ENCODE measurements at places on chromosomes 4 and X.

DNA sequence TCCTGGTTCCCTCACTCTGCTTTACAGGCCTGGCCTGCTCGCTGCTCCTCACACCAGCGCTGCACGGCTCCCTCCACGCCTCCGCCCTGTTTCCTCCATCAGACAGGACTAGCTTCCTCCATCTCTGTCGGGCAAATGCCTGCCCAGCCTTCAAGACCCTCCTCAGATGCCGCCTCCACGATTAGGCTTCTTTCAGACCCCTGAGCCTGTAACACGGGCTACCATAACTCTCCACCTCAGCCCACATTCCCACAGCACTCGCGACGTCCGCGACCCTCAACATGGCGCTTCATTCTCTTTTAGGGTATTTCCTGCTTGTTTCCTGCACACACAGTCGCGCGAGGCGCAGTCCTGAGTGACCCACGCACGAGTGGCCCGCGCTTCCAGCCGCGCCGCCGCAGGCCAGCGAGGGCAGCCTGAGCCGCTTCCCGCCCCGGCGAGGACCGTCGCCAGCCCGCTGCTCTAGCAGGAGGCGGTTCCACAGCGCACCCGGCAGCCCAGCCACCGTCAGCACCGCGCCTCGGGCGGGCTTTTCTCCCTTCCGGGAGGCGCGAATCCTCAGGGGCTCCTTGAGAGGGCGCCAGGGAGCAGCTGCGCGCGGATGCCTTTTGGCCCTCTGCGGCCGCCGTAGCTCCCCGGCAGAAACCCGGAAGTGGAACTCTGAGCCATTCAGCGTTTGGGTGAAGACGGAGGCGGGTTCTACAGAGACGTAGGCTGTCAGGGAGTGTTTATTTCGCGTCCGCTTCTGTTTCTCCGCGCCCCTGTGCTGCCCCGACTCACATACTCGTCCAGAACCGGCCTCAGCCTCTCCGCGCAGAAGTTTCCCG is at the start of gene FRG1:
TSS of gene FRG1 (plus strand) at position 695 of the 827 bp plus-strand sequence. CDS start 138 bp downstream, outside the sequence.
- peak; percentile 96 for DNase-seq

DNA sequence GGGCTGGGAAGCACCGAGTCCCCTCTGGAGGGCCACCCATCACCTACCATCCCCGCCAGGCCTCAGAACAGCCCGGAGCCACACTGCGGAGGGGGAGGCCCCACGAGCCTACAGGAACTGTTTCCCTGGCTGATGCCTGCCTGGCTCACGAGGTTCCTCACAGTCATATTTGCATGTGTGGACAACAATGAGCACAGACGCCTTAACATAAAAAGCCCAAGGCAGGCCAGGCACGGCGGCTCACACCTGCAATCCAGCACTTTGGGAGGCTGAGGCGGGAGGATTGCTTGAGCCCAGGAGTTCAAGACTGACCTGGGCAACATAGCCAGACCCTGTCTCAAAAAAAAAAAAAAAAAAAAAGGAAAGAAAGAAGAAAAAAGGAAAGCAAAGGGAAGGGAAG is 125.9 kb downstream of the FAM53A start:
- DNase-seq, result no peak

DNA sequence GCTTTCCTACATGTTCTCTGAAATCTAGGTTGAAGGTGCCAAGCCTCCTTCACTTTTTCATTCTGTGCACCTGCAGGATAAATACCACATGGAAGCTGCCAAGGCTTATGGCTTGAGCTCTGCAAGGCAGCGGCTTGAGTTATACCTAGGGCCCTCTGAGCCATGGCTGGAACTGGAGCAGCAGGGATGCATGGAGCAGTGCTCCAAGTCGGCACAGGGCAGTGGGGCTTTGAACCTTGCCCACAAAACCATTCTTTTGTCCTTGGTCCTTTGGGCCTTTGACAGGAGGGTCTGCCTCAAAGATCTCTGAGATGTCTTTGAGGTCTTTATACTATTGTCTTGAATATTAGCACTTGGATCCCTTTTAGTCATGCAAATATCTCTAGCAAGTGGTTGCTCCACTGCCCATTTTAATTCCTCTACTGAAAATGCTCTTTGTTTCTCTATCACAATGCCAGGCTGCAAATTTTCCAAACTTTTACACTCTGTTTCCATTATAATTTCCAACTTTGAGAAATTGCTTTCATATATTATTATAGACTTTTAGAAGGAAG is 536.2 kb upstream of the KLHL4 start:
- DNase-seq, result no peak

DNA sequence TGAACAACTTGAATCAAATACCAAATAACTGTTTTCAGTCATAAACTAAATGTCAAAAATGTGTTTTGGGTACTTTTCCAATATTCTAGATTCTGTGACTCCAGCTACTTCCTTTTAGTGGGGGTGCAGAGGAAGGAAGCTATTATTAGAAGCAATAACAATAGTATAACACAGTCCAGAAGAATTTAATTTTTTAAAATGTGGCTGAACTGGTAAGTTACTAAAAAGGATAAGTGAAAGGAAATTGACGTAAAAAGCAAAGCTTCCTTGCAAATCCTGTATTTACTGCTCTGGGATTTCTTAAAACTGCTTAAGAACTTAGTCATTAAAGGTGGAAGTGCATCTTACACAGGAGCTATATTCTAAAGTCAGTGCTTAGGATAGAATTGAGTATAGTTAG is 53.2 kb downstream of the MOSPD2 start:
- no peak for DNase-seq

DNA sequence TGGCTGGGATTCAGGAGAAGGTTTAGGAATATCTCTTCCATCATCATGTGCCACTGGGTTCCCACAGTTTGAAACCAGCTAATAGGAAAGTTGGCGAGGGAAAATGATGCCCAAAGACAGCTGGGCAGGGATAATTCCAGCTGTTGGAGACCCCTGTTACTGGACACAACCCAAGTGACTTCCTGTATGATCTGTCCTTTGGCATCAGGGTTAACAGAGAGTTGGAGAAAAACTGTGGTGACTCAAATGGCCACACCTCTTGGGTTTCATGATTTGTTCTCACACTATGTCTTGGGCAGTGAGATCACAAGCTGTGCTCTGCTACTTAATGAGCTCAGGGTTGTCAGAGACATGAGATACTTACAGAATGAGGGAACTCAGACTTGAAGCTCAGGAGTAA is 3.8 kb downstream of the FGF16 start:
- DNase-seq, result no peak

All from activated T-cell treated with anti-CD3 and anti-CD28 coated beads for 24 hours (primary cell).